NCI-H774 (cell line): ENCODE measurements at places on chromosomes 13 and 19.
A peak's percentile ranks its signal among the peaks of the same experiment; 100 is the strongest.

DNA sequence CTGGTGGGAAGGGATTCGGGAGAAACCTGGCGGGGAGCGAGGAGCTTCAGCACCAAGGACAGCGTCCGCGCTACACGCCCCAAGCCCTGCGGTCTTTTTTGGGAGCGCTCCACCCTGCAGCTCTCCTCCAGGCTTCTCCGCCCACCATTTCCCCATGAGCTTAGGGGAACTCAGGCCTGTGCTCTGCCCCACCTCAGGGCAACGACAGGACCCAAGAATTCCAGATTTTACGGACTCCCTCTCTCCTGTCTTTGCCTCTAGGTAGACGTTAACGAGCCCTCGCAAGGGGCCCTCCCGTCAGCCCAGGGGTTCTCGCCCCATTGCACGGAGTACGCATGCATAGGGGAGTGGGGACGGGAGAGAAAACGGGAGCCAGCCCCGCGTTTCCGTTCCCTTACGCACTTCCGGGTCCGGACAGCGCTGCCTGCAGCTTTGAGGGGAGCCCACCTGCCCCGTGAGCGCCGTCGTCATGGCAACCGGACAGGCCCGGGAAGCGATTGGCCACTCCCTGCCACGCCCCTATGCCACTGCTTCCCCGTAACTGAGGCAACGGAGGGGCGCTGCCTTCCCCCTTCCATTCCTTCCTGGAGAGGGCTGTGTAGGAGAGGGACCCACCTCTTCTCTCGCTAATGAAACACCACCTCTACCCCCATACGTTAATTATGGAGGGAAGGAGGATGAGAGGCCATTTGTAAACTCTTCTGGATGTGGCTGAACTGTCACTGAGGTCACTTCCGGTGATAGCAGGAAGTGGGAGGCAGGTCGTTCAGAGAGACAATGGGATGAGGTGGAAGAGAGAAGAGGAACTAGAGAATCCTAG is 20.8 kb downstream of the NOVA2 start:
- peak; percentile 60 for DNase-seq

DNA sequence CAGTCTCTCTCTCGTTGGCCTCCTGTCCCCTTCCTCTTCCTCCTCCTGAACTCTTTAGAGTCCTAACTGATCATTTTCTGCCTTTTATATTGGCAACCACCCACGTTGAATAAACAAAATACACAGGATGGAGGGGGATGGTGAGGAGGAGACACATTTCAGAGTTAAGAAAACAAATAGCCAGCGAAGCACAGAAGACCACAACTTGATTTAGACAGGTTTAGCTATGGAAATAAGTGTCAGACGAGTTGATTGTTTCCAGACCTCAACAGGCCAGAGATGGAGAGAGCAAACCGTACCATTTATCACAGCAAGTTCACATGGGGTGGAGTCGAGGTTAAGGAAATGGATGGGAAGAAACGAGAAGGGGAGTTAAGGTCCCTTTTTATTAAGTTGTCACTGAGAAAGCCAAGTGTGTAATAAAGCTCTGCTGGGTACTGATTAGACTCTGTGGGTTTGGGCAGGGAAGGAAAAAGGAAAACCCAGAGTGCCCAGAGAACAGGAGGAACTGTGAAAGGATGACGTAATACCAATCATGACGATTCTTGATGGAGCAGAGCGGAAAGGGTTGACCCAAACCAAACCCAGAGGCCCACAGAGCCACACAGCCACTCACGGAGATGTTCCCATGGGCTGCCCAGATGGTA is 11.1 kb upstream of the SERP2 start:
- no peak for DNase-seq

DNA sequence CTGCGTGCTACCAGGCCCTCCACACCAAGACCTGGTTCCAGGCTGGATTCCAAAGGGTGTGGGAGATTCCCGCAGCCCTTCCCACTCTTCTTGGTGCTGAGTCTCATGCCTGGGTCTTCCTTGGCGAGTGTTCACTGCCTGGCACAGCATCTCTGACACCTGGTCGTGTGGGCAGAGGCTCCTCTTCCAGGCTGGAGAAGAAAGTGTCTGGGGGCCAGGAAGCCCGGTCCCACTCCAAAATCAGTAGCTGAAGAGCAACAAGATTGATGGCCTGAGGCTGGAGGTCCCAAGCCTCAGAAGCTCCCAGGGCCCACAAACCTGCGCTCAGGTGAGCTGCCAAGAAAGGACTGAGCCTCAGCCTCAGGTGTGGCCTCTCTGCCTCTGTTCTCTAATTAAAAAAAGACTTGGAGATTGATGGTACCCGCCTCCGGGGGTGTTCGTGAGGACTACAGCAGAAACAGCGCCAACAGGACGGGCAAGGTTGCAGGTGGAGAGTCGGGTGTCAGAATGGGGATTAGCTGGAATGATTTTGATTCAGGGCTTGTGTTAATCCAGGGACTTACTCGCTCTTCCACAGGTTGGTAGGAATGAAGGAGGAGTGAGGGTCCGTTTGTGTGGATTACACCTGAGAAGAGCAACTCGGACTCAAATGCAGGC is 217.5 kb downstream of the TEX29 start:
- no peak for DNase-seq

- DNase-seq = peak; percentile 48
Observed at GRCh38 chr13:98279473-98280175, 102.6 kb upstream of the RNF113B start.

GRCh38 chr19:48731452-48731851 is 9.0 kb downstream of the RASIP1 start:
- DNase-seq = no peak
